CD4-positive, alpha-beta memory T cell (primary cell): ENCODE measurements at places on chromosomes 1 and 21. TPM values are rescaled to one million over a fixed set of nuclear protein-coding genes. Genes with fewer than 3 reads are reported as not detected.

- no peak for DNase-seq
Measured at GRCh38 chr1:205842229-205842628, 7.7 kb downstream of the PM20D1 start.

Gene TTC24
- 0.84 TPM for total RNA-seq

Gene SIPA1L2
- 0.94 TPM for total RNA-seq

Gene CD101
- 2.6 TPM for total RNA-seq

DNA sequence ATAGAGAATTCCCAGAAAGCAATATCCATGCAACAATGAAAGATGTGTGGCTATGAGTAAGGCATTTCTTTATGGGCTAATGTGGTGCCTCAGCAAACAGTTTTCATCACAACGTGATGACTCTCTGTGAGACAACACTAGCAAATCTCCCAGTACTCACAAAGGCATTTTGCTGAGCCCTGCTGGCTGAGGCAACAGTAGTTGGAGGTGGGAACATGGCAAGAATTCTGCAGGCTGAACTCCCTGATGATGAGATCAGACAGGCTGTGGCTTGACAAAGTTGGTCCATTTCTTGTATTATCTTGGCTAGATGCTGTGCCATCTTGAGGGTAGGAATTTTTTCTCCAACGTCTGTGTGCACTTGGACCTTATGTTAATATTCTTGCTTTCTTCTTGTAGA is 24.6 kb downstream of the PROX1 start:
- no peak for DNase-seq

DNA sequence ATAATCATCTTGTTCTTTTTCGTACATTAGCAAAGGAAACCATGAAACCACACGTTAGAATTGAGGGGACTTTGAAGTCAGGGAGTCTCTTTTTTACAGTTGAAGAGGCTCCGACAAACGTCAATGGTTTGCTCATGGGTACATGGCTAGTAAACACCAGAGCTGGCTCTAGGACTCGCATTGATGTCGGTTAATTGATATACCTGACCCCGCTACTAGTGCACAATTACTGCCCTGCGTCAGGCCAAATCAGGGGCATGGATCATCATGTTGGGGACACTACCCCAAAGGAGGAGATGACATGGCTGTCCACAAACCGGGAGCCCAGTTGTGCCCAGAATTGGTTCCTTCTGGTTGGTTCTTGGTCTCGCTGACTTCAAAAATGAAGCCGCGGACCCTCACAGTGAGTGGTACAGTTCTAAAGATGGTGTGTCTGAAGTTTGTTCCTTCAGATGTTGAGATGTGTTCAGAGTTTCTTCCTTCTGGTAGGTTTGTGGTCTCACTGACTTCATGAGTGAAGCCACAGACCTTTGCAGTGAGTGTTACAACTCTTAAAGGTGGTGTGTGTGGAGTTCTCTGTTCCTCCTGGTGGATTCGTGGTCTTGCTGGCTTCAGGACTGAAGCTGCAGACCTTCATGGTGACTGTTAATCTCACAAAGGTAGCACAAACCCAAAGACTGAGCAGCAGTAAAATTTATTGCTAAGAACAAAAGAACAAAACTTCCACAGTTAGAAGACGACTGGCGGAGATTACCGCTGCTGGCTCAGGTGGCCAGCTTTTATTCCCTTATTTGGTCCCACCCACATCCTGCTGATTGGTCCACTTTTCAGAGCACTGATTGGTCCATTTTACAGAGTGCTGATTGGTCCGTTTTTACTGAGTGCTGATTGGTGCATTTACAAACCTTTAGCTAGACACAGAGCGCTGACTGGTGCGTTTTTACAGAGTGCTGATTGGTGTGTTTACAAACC is 126.9 kb upstream of the ERRFI1 start:
- DNase-seq: peak; percentile 88

Gene DDR2
- 0.53 TPM for total RNA-seq

GRCh38 chr1:2290595-2291510 is 62.7 kb downstream of the SKI start:
- DNase-seq: peak; percentile 91

DNA sequence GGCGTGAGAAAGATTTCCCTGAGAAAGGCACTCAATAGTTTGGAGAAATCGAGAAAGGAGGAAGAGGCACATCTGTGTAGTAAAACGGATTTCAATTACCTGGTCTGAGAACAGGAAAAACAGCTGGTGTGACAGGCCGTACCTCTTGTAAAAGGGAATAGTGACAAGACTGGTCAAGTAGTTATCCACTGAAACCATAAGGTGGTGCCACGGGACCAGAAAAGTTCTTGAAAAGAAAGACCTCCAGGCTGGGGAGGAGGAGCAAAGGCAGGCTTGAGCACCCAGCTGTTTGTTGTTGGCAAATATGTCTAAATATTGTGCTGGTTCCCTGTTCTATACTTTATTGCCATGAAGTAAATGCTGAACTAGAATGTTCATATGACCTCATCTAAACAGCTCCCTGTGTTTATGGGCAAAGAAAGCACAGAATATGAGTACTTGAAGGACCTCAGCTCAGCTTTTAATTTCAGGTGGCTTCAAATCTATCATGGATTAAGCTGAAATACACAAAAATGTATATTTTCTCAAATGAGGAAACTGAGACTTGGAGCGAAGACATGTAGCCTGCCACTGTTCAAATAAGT is 4.0 kb downstream of the HAO2 start:
- DNase-seq: no peak

Gene ATAD3C
- 1.5 TPM for total RNA-seq

Gene VANGL2
- not detected for total RNA-seq

Gene NBPF1
- total RNA-seq: 17.0 TPM

GRCh38 chr1:86860424-86860823 is 53.5 kb downstream of the SELENOF start:
- no peak for DNase-seq

DNA sequence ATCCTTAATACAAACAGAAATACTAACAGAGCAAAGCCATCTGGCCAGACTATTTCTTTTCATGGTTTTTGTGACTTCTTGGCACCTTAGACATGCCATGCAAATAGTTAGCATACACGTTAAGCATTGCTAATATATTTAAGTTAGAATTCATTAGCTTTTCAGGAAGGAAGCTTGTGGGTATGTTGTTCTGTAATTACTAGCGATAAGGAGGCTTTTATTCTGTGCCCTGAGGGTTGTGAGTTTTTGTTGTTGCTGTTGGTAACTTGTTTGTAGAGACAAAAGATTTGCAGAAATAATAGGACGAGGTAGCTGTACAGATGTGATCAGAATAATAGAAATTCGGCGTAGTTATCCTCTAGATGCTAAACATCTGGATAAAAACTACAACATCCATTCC is 305.3 kb downstream of the TM2D1 start:
- no peak for DNase-seq

DNA sequence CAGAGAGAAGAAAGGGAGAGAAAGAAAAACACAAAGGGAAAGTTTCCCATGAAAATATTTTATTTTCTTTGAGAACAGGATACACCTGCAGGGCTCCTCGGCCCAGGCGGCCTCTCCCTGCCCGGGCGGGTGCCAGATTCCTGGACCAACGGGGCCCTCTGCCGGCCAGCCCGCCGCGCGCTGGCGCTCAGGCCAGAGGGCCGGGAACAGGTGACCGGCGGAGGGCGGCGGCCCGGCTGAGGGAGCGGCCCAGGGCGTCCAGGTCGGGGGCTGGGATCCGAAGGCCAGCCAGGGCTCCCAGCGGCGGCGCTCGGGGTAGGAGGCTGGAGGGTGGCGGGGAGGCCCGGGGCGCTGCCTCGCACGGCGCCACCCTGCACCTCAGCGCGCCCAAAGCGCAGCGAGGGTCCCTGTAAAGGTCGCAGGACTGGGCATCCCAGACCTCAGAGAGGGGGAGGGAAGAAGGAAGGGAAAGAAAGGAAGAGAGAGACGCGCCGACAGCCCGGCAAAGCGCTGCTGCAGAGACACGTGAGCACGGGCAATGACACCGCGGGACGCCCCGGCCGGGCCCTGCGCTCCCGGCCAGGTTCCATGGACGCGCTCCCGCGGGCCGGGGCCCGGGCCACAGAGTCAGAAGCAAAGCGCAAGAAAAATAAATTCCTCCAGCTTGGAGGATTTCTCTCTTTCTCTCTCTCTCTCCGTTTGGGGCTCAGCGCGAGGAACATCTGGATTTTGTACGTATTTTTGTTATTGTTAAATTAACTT is 927 bp downstream of the WNT9A start:
- peak; percentile 47 for DNase-seq
